Activated T-cell treated with anti-CD3 and anti-CD28 coated beads, Interleukin-2, amount 50 U/mL, for 72 hours (primary cell): ENCODE measurements at places on chromosomes 6 and 20. TPM values are rescaled to one million over a fixed set of nuclear protein-coding genes. Genes with fewer than 3 reads are reported as not detected.

Gene LBP
- total RNA-seq: not detected

Gene METTL24
- not detected for total RNA-seq

Gene KCNG1
- total RNA-seq: 4.0 TPM

Gene COL12A1
- total RNA-seq: not detected

Gene RSPO3
- not detected for total RNA-seq

Gene TEAD3
- total RNA-seq: 1.9 TPM

Gene BMP2
- total RNA-seq: not detected

Gene PM20D2
- total RNA-seq: 17.6 TPM

Gene PRSS35
- total RNA-seq: not detected

Gene SUMO4
- total RNA-seq: 5.4 TPM

Gene KIF6
- not detected for total RNA-seq

Gene C20orf202
- total RNA-seq: 0.19 TPM

Gene MTCH1
- total RNA-seq: 149 TPM

Gene HLA-DPA1
- 25.8 TPM for total RNA-seq

Gene SLC12A5
- total RNA-seq: 1.2 TPM

Gene ERVFRD-1
- total RNA-seq: not detected

Gene CLPSL1
- total RNA-seq: not detected

Gene LINC00237
- total RNA-seq: 0.41 TPM

Gene MOCS1
- total RNA-seq: 2.6 TPM

Gene FRMD1
- 0.09 TPM for total RNA-seq
